Stimulated activated CD8-positive, alpha-beta memory T cell treated with anti-CD3 and anti-CD28 coated beads, Interleukin-7, amount 100 ng/mL, for 48 hours (primary cell): ENCODE measurements at places on chromosomes 1 and 21.

- no peak for DNase-seq
Observed at GRCh38 chr1:59150577-59151386, 146.1 kb upstream of the FGGY start.

DNA sequence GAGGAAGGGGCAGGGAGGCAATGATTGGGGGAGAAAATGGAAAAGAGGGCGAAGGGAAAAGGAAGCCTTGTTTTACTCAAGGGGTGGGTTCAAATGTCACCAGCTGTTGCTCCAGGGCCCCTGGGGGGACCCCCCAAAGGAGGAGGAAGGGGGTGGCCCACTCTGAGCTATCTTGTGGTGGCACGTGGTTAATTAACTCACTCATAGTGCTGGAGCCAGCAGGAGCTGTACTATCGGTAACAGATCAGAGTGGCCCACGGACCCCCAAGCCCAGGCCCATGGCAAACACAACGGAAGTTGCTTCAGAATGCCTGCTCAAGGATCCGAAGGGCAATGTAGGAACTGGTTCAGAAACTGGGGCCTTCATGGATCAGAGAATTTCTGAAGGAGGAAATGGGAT lies 7.2 kb downstream of the TFF2 start:
- no peak for DNase-seq

DNA sequence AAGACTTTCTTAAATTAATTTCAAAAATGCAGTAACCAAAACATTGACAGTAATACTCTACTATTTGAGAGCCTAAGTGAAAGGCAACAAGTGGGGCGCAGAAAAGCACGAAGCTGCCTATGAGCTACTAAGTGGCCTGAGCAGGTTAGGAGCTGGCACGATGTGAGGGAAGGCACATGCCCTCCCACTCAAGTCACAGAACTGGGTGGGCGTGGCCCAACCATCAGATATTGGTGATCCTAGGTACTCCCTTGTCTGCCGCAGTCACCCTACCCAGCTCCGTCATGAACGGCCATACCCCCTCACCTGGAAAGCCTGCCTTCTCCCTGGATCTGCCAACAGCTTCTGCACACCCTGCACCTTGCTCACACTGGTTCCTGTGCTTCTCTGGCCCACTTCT lies 40.8 kb downstream of the SSBP3 start:
- no peak for DNase-seq

DNA sequence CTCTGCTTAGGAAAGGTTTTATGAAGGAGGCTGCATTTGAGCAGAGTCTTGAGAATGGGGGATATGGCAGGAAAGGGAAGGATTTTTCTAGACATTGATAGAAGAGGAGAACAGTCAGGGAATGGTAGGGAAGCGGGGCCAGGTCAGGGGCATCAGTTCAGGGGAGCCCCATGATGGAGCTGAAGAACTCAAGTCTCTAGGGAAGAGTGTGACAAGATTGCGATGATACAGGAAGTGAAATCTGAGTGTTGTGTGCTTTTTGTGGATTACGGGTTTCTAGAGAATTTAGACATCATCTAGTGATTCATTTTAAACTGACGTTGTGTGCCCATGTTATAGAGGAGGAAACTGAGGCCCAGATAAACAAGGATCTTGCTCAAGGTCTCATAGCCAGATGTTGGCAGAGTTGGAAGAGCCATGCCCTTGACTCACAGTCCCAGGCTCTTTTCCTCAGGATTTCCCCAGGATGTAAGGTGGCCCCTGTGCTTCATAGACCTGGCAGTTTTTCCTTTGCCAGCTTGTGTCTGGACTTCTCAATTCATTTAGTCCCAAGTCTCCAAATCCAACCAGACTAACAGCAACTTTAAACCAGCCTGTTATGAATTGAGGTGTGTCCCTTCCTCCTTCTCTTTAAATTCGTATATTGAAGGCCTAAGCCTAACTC lies 130.3 kb downstream of the ROR1 start:
- DNase-seq: no peak

GRCh38 chr1:94070865-94071264 lies 50.1 kb downstream of the ABCA4 start:
- DNase-seq: no peak

- DNase-seq: no peak
Observed at GRCh38 chr1:217881607-217882332, 250.6 kb downstream of the SPATA17 start.

DNA sequence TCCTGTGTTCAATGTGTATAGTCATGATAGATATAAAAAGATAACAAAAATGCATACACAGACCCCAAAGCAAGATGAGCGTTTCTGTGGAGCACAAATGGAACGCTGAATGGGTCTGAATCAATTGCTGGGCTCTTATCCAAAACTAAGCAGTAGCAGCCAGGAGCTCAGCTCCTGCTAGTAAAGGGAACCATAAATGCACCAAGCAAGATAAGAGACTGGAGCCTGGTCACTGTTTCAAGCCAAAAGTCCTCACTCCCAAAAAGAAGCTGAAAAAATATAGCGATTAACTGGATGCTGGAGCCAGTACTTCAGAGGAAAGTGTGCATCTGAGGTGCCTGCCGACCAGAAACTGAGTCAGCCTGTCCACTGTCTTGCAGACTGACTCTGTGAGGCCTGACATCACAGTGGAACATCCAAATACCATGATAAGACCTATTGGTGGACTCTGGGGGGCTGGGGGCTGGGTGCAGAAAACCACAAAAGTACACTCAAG lies 68.9 kb downstream of the LRRC8C start:
- peak; percentile 55 for DNase-seq

- DNase-seq: no peak
Observed at GRCh38 chr1:21344750-21345443, 54.6 kb upstream of the ECE1 start.

GRCh38 chr1:39943471-39944290 lies 11.3 kb upstream of the MFSD2A start:
- no peak for DNase-seq

DNA sequence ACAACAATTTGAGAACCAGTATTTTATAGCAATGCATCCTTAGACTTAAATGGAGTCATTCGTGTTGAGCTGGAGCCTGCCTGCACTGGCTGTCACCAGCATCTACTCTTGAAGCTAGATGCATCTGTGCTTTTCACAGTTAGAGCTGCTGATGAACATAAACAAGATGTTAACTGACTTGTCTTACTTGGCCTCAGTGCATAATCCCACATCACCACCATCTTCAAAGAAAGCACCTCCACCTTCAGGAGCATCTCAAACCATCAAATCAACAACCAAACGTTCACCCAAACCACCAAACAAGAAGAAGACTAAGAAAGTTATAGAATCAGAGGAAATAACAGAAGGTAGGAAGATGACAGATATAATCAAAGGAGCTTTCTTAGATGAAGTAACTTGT lies 71.1 kb downstream of the TPR start:
- DNase-seq: no peak

DNA sequence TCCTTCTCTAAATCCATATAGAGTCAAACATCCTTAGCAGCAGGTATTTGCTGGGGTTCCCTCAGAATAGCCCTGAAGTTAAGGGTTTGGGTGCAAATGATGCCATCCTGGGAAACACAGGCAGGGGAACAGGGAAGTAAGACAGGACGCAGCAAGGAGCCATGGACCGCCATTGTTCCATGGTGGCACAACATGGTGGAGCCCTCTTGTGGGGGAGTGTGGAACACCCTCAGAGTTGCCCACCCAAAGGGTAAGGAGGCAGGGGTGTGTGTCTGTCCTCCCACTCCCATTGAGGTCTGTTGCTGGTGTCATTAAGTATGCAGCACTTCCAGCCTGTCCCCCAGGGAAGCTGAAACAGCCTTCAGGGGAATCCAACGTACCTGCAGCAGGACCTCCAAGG lies 20.4 kb upstream of the RCAN1 start:
- no peak for DNase-seq

- DNase-seq: no peak
Observed at GRCh38 chr1:216457356-216457755, 34.1 kb upstream of the USH2A start.

- DNase-seq: no peak
Observed at GRCh38 chr1:209349363-209350308, 233.9 kb upstream of the CAMK1G start.

GRCh38 chr1:222334026-222334680 lies 213.8 kb downstream of the HHIPL2 start:
- no peak for DNase-seq

- DNase-seq: no peak
Observed at GRCh38 chr1:54788459-54788858, 12.7 kb downstream of the TTC22 start.

DNA sequence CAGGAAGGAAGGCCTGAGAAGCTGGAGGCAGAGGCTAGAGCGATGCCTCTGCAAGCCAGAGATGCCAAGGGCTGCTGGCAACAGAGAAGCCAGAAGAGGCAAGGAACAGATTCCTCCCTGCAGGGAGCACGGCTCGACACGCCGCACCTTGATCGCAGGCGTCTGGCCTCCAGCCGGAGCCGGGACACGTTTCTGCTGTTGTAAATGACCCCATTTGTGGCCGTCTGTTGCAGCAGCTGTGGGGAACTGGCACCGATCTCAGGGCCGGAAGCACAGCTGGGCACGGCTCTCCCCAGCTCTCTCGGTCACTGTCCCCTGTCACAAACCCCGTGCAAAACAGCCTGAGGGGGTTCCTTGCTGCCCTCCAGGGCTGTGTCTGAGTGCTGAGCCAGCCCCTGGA lies 59.6 kb downstream of the SIK1 start:
- DNase-seq: no peak

DNA sequence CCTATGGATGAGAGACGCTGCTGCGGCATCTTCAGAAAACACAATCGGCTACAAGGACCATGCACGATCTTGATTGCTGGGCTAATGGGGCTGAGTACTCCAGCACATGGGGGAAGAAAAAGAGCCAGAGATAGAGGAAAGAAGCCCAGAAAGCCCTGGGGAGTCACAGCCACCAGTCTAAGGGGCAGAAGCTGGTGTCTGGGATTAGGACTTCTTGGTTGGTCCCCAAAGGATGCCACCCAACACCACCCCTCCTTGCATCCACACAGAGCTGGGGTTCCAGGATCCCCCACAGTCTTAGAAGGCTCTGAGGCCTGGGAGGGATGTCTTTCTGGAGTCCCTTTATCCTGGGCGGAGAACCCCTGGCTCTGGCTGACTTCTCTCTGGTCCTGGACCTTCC lies 98.4 kb upstream of the TARDBP start:
- no peak for DNase-seq

DNA sequence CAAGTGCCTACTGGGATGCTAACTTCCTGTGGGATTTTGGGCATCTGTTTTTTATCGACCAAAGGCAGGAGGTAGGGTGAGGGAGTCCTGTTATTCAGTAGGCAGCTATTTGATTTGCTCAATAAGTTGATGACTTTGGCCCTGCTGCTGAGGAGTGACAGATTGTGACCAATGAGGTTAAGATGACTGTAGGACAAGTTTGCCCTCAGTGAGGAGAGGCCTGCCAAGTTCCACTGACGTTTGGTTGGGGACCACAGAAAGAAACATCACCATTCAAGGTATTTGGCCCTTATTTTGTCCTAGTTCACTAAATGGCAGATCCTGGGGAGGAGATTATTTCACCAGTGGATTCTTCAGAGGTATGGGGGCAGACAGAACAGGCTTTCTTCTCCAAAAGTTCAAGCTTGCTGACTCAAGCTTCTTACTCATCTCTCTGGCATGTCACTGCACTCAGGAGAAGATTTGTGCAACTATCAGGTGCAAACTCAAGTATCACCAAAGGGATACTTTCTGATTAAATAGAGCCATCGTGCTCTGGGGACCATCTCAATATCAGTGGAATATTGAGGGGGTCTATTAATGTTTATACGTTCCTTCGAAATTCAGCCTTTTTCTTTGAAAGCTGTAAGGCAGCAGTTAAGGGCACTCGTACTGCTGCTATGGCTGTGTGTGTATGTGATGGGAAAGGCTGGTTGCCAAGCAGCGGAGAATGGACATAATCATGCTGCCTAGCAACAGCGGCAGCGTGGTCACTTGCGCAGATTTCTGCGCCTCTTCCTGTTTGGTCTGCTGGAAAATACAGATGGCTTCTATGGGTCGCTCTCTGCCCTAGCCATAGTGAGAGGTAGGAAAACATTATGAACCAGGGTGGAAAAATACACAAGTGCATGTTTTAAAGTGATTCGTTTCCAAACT lies 78.7 kb downstream of the PBX1 start:
- no peak for DNase-seq

DNA sequence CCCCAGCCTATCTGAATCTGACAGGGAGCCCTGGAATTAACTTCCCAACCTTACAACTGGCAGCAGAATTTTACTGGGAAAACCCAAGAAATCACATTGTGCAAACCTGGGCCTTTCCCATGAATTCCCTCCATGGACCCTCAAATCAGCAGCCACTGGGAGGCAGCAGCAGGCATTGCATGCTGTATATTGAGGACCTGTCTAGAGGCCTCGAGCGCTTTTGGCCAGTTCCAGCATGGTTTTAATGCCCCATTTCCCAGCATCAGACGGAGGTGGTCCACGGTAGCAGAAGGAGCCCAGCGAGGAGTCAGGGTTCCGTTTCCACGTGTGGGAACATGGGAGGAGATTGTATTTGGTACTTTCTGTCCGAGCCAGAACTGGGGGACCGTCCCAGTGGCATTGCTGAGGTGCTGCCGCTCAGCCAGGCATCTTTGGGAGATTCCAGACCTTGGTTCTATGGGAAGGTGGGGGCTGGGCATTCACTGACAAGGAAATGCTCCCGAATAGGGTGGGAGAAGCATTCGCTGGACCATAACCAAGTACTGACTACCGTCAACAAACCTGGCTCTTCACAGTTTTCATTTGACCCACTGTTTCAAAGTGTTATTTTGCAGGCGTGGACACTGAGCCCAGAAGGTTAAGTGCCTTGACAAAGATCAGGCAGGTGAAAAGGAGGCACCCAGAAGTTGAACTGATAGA lies 15.9 kb downstream of the BMP8A start:
- DNase-seq: no peak
